GM12892 (cell line): ENCODE measurements at places on chromosomes 16 and 17.

DNA sequence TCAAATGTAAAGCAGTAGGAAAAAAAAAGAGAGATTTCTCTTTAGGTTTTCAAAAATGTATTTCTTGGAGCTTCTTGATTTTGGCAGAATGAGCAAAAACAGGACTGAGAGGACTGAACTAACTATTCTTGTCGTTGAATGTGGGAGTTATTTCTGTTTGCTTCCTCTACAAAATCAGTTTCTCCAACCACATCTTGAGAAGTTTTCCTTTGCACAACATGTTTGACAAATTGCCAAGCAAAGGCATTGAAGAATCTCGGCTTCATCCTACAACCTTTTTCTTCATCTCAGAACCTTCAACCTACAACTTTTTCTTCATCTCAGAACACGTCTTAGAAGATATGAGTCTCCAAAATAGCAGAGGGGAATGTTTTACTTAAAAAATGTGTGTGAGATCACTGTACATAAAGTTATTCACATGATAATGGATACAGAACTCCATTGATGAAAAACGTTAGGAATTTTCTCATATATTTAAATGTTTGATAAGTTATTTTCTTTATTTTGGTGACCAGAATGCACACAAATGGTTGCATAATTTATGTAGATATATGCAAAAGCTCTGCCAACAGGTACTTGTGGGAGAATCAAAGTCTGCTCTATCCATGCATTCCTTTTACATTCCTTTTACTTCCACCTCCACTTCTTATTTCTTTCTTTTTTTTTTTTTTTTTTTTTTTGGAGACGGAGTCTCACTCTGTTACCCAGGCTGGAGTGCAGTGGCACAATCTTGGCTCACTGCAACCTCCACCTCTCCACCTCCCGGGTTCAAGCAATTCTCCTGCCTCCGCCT is 370.0 kb downstream of the KCNJ2 start:
- no peak for DNase-seq

DNA sequence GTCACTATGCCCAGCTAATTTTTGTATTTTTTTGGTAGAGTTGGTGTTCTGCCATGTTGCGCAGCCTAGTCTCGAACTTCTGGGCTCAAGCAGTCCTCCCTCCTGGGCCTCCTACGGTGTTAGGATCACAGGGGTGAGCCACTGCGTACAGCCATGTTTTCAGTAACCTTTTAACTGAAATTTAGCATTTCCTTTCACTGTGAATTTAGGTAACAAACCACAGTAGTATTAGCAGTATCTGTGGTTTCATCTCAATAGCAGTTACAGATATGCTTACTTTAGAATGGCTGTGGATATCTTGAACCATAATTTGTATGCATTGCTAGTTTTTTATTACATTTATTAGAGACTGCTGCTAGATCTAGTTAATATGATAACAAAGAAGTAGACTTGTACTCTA is 4.3 kb upstream of the RANGRF start:
- no peak for DNase-seq

GRCh38 chr17:70059071-70059470 is 16.0 kb upstream of the KCNJ16 start:
- DNase-seq: no peak

GRCh38 chr16:11618107-11618717 is 31.5 kb upstream of the LITAF start:
- no peak for DNase-seq

- no peak for DNase-seq
These were observed 9.5 kb downstream of the HAS3 start for GRCh38 chr16:69114976-69115355.

- no peak for DNase-seq
These were observed 992 bp upstream of the CACNG4 start for GRCh38 chr17:66963521-66963908.

GRCh38 chr17:81517339-81518112 is 4.9 kb upstream of the ACTG1 start:
- DNase-seq: peak; percentile 88

DNA sequence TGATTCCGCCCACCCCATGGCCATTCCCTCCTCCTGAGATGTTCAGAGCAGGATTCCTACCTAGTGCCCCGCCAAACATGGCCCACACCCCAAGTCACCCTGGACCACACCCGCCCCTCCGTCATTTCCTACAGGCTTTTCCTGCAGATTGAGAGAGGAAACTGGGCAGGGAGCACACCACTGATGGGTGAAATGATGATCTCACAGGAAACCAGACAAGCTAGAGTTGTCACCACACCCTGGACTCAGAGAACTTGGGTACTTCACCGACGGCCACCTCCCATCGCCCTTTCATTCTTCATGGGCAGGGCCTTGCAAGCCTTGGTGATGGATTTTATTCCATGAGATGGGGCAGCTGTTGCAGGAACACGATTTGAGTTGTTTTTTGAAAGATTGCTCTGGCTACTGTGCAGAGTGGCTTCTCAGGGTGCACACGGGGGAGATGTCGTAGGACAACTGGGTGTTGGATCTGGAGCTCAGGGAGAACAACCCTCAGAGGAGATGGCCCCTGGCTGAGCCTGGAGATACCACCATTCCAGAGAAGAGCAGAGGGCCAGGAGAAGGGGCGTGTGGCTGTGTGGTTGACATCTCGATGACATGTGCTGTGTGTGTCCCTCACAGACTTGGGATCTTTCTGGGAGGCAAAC is 7.4 kb upstream of the B9D1 start:
- no peak for DNase-seq

DNA sequence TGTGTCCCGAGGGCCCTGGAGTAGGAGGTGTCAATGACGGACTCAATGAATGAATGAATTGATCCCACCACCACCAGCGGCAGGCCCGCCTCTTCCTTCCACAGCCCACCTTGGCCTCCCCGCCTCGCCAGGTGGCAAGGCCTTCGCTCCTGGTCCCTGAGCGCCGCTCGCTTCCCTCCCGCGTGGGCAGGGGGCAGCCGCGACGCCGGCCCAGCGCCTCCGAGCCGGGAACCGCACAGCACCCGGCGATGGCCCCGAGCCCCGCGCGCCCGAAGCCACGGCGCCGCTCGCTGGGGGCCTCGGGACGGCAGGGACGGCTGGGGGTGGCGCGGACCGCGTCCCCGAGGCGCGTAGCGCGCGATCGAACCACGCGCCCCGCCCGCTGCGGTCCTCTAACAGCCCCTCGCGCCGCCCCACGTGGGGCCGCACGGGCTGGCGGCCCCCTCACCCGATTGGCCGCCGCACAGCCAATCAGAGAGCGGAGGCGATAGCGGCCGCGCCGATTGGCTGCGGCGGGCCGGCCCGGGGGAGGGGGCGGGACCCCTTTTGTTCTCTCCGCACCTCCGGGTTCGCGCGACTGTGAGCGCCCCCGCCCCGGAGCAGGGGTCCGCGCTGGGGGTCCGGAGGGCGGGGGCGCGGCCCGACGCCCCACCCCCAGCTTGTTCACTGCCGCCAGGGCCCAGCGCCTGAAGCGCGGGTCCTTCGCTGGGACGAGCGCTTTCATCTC is 31.4 kb downstream of the ACTG1 start:
- DNase-seq: no peak

DNA sequence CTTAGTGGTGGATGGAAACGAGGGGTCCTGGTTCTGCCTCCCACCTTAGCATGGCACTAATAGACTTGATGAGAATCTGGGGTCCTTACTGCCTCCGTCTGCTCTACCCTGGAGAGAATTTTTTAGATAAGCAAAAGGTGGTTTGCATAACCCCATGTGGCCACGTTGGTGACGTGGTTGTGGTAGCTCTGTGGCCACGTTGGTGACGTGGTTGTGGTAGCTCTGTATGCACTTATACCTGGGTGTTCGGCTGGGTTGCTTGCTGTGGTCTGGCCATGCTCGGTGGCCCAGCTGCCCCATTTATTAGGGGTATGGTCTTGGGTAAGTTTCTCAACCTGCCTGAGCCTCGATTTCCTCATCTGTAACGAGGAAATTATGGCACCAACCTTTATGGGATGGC is 13.0 kb downstream of the SPIRE2 start:
- DNase-seq: no peak

DNA sequence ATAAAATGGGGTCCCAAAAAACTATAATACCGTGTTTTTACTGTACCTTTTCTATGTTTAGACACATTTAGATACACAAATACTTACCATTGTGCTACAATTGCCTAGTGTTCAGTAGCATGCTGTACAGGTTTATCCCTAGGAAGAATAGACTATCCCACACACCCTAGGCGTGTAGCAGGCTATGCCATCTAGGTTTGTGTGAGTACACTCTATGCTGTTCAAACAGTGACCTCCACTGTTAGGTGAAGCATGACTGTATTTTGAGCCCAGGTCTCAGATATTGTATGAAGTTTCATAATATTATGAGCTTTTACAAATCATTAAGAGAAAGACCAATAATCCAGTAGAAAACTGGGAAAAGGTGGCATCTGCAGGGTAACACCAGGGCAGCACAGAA is 23.6 kb downstream of the MILR1 start:
- no peak for DNase-seq

GRCh38 chr16:70419384-70420327 is 19.2 kb downstream of the ST3GAL2 start:
- DNase-seq: no peak

- no peak for DNase-seq
These were observed 917 bp downstream of the YWHAE start for GRCh38 chr17:1398931-1399678.

GRCh38 chr17:81291662-81292061 is 3.4 kb downstream of the SLC38A10 start:
- peak; percentile 80 for DNase-seq

GRCh38 chr17:69581061-69581961 is 166.8 kb downstream of the MAP2K6 start:
- DNase-seq: peak; percentile 10

DNA sequence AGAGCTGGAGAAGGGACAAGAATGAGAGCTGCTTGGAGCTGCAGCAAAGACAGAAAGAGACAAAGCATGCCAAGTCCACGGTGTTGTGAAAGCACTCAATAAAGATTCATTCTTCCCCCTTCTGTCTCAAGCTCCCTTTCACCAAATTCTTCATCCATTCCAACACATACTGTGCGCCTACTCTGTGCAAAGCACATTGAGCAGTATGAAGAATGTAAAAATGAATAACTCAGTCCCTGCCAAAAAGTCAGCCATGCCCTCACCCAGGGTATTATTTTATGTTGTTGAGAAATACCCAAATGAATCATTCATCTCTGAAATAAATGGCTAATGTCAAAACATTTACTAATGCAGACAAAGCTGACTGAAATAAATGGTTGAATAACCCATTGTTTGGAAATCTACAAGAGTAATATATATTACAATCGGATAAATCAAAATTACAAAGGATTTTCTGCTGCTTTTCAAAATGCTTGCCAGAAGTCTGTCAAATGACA is 282.9 kb upstream of the IRX5 start:
- no peak for DNase-seq

- DNase-seq: no peak
These were observed 10.8 kb upstream of the SECTM1 start for GRCh38 chr17:82344175-82344907.

GRCh38 chr17:51256101-51256500 is 3.7 kb downstream of the MBTD1 start:
- no peak for DNase-seq

DNA sequence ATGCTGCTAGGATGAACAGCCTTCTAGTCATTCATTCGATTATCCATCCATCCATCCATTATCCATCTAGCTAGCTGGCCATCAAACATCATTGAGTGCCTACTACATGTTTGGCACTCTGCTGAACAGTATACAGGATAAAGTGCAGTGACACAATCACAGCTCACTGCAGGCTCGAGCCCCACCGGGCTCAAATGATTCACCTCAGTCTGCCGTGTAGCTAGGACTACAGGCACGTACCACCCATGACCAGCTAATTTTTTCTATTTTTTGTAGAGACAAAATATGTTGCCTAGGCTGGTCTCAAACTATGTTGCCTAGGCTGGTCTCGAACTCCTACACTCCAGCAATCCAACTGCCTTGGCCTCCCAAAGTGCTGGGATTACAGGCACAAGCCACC is 50.0 kb downstream of the SSH2 start:
- DNase-seq: no peak

- no peak for DNase-seq
These were observed 507 bp downstream of the SERPINF1 start for GRCh38 chr17:1762233-1762900.

DNA sequence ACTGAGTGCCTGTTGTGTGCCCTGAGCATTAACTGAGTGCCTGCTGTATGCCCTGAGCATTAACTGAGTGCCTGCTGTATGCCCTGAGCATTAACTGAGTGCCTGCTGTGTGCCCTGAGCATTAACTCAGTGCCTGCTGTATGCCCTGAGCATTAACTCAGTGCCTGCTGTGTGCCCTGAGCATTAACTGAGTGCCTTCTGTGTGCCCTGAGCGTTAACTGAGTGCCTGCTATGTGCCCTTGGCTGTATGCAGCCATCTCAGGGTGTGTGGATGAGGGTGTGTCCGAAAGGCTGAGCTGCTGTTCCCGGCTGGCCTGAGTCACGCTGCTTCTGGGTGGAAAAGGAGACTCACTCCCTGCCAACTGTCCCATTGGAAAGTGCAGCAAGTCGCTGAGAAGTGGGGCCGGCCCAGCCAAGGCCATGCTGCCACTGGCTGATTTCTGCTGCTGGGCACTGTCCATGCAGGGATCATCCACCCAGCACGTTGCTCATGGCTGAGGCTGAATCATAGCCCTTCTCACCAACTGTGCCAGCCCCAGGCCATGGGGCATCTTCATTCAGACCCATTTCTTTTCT is 113.8 kb downstream of the OR1D5 start:
- no peak for DNase-seq

GRCh38 chr16:85770741-85771140 is 19.8 kb upstream of the C16orf74 start:
- DNase-seq: no peak

- no peak for DNase-seq
These were observed 20.6 kb downstream of the ZNF423 start for GRCh38 chr16:49835161-49835777.

DNA sequence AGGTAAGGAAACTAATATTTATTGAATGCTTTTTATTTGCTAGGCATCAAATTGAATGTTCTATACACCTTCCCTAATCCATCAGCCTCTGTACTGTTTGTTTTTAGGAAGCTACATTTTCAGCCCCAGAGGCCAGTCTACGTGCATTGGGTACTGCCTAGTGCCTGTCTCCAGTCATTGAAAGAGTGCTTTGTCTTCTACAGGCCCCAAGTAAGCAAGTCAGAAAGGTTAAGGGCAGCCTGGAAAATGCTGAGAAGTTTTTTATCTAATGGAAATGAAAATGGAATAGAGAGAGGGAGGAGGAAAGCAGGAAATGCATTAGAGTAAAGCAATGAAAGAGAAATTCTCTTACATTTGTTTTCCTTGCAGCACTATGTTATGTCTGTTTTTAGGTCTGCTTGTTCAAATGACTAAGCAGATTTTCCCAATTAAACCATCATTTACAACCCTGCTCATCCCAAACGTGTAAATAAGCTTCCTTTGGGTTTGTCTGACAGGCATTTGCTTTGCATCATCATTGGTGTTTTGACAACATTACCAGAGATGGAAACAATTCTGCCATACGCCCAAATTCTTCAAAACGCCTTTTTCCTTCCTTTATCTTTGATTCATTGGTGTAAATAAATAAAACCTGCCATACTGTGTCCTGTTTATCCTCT is 116.0 kb upstream of the GOT2 start:
- no peak for DNase-seq
